ENCODE measurements at places on chromosomes 5 and 9. TPM values are rescaled to one million over a fixed set of nuclear protein-coding genes. Genes with fewer than 3 reads are reported as not detected.

The FBN2 gene
- total RNA-seq: 16.8 TPM

The FBXO10 gene
- 8.3 TPM for total RNA-seq

The ZFP2 gene
- total RNA-seq: not detected

The QRFP gene
- total RNA-seq: not detected

All from A549 treated with CORT108297 at 1 μM for 4 hours (cell line).